Aorta (tissue), 5 donors: ENCODE measurements at places on chromosomes 1 and 21. TPM values are rescaled to one million over a fixed set of nuclear protein-coding genes. Genes with fewer than 3 reads are reported as not detected.

GRCh38 chr1:244545511-244545910, 84.4 kb downstream of the CATSPERE start:
- H3K4me1 ChIP-seq: no peaks in the 10 kb centered on the region
- peaks cover 2% of the 10 kb centered on the region for H3K27me3 ChIP-seq
- no peak overlapping the region for H3K27ac ChIP-seq

DNA sequence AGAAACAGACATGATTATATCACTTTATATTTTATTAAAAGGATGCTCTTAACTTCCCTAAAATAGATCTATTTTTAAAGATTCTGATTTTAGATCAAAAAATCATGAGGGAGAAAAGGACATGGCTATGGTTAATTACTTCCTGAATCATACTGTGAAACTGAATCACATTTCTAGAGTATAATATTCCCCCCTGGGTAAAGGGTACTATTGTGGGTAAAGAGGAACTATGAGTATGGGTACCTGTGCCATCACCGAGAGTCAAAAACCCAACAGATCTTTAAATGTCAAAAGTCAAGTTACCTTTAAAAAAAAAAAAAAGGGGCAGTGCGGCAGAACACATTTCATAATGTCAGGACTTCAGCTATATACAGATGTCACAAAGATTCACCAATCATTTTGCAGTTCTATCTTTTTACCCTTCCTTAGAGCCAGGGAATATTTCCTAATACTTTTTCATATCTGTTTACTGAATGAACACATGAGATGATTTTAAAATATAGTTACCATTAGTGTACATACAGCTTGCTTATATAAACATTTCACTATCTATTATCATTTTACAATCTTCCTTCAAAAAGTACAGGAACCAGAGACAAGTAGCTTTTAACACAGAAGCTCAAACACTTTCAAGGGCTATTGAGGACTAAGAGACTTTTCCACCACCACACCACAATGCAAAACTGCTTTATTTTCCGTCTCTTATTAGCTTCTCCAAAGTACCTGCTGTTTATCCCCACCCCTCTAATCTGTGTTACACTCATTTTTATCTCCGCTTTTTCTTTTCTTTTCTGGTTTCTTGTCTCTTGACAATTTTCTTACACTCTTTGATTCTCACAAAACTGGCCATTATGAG, 45.0 kb downstream of the EVI5 start:
- no peak overlapping the region for H3K27ac ChIP-seq
- H3K4me3 ChIP-seq: no peak overlapping the region
- H3K4me1 ChIP-seq: no peaks in the 10 kb centered on the region
- DNase-seq: no peak

Gene RGS4
- 42.1 TPM for polyA plus RNA-seq

- H3K4me1 ChIP-seq: no peaks in the 10 kb centered on the region
- H3K27ac ChIP-seq: no peak overlapping the region
- no peaks in the 10 kb centered on the region for H3K27me3 ChIP-seq
- no peak overlapping the region for H3K4me3 ChIP-seq
- peak; percentile 57 for DNase-seq
- H3K36me3 ChIP-seq: no peaks in the 10 kb centered on the region
Measured at GRCh38 chr1:226649780-226650179, 89.3 kb downstream of the ITPKB start.

DNA sequence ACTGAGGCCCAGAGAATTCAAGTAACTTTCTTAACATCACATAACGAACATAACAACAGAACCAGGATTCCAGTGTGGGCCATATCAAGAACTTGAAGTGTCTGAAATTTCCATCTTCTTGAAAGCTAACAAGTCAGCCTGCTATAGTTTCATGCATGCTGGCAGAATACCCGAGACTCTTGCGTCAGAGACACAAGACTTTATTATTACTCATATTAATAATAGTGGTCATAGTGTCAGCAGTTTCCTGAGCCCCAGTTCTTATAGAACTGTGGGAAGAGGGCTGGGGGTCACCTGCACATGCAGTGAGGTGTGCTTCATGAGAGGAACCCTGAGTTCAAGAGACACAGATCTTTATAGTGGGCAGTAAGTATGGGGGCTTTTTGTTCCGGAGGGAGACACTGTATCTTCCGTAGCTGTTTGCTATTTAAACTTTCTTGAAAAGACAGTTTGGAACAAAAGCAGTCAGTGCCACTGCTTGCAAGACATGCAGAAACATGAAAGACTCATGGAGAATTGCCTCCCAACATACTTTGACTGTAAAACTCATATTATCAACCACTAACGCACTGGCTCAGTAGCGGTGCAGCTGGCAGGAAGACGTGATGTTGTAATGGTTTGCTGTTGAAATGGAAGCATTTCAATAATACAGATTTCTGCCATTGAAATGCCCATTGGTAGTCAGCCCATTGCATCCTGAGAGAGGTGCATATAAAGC, 339.2 kb downstream of the ADGRL2 start:
- no peak overlapping the region for H3K27ac ChIP-seq
- no peaks in the 10 kb centered on the region for H3K4me1 ChIP-seq
- no peak for DNase-seq
- no peaks in the 10 kb centered on the region for H3K36me3 ChIP-seq
- H3K4me3 ChIP-seq: no peak overlapping the region
